ENCODE measurements at places on chromosomes 1 and 21. TPM values are rescaled to one million over a fixed set of nuclear protein-coding genes. Genes with fewer than 3 reads are reported as not detected.

DNA sequence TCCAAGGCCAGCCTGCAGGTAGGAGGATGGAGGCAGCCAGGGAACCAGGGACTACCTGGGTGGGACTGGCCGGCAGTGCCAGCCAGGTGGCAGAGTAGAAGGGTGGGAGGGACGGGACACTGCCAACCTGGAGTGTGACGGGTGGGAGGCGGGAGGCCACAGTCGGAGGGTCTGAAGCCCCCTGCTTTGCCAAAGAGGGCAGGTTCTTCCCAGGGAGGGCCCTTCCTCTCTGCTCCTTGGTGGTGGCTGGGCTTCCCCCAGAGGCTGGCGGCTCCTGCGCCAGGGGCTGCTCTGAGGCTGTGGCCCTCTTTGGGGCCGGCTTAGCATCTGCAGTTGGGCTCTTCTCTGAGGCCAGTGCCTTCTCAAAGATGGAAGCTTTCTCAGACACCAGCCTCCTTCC lies 8.7 kb upstream of the TNNT2 start:
- DNase-seq: no peak

- peak; percentile 56 for DNase-seq
Measured at GRCh38 chr21:42561762-42562650, 48.4 kb downstream of the SLC37A1 start.

- no peak for DNase-seq
Measured at GRCh38 chr1:28822799-28823198, 10.8 kb downstream of the OPRD1 start.

DNA sequence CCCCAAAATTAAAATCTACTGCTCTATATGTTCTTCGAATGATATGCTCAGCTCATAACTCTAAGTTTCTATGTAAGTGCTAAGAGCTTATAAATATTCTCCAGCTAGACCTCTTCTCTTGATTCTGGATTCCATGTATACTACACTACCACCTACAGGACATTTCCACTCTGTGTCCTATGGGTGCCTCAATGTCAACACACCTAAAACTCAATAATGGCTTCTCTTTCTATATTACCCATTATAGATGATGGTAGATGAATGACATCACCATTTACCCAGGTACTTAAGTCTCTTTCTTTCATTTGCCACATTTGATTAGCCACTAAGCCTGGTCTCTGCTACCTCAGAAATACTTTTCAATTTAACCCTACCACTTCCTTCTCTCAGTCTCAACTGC lies 41.3 kb downstream of the TBX19 start:
- DNase-seq: peak; percentile 11

GRCh38 chr1:204288021-204288588 lies 71.6 kb downstream of the PLEKHA6 start:
- peak; percentile 75 for DNase-seq

DNA sequence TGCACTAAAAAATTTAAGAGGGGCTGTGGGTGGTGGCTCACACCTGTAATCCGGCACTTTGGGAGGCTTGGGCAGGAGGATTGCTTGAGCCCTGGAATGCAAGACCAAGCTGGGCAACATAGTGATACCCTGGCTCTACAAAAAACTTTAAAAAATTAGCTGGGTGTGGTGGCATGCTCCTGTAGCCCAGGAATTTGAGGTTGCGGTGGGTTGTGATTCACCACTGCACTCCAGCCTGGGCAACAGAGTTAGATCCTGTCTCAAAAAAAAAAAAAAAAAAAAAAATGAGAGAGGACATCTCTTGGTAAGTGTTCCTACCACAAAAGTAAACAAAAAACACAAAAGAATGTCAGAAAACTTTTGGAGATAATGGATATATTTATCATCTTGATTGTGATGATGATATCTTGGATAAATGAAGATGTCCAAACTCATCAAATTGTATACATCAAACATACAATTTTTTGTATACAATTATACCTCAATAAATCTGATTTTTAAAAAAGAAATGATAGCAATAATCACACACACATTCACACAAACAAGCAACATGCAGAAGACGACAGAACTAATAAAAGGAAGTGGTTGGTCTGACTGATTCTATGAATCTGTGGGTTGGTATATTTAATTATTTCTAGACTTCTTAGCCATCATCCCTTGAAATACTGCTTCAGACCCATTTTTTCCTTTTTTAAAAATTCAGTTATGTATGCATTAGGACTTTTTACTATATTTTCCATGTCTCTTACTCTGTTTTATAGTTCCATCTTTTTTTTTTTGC lies 465.9 kb downstream of the PLA2G4A start:
- DNase-seq: no peak

DNA sequence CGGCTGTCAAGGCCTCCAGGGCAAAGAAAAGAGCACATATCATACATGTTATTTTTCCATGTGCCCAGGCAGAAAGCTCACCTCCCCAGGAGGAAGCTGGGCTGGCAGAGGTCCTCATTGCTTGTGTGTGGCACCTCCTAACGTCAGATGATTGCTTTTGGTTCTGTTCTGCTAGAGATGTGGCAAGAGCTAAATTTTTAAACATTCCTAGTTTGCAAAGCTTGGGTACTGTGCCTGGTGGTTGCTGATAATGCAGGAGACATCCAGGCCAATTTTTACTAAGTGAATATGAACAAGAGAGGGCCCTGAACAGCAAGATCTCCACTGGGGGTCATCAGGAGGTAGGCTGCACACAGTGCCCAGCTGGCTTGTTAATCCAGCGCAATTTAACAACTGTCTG lies 93.9 kb downstream of the TBX19 start:
- DNase-seq: no peak

DNA sequence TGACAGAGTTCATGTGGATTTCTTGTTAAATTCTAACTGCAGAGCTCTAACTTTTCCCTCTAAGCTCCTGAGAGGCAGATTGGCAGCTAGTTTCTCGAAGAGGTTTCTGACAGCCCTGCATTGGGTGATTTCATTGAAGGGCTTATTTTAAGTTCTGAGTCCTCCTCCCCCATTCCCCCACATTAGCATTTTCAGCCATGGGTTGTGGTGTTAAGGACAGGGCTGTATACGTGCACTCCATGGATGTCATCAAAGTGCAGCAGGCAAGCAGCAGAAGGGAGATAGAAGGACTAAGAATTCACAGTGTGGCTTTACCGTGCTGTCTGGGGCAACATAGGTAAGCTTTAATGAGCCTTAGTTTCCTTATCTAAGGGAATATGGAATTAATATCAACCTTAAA lies 19.0 kb downstream of the CRYZ start:
- DNase-seq: no peak

GRCh38 chr1:196510451-196510850 lies 97.8 kb downstream of the KCNT2 start:
- no peak for DNase-seq

DNA sequence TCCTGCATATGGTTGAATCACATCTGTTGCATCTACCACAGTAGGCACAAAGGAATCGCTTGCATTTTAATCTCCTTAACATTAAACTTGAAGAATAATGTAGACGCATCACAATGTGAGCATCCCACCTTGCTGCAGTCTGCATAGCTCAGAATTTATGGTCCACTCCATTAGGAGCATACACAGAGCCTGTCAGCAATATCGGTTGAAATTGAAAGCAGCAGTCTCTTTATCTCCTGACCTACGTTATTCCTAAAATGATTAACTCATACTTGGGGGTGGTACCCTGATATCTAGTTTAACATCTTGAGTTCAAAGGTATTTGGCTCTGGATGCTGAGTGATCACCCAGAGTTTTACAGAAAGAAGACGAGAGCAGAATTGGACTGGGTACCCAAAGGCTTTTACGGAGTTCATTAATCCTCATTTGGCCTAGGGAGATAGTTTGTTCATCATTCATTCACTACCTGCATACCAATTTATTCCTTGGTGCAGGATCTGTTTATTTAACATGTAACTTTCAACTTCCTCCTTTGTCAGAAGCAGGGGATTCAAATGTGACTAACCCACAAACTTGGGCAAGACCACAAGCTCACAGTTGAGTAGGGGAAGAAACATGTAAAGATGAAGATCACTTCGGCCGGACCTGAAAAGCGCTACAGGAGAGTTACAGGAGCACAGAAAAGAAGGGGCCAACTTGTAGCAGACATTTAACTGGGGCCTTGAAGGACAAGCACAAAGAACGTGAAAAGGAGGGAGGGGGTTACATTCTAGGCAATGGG lies 187.9 kb downstream of the DAB1 start:
- DNase-seq: peak; percentile 21

DNASE2B gene
- 0.68 TPM for total RNA-seq

BLACAT1 gene
- total RNA-seq: 0.48 TPM

Data from hepatocyte (in vitro differentiated cells).